GDM1 (cell line): ENCODE measurements at places on chromosomes 1 and 21.

GRCh38 chr1:160207771-160208556 is 2.8 kb downstream of the PEA15 start:
- no peak for DNase-seq

- no peak for DNase-seq
Observed at GRCh38 chr21:17388226-17388625, 124.6 kb upstream of the CXADR start.

- DNase-seq, result no peak
Observed at GRCh38 chr1:119108988-119109387, 31.5 kb downstream of the WARS2 start.

- DNase-seq, result no peak
Observed at GRCh38 chr1:68178821-68179490, 53.4 kb downstream of the WLS start.

GRCh38 chr1:62423580-62424242 is 13.1 kb upstream of the USP1 start:
- DNase-seq, result no peak

DNA sequence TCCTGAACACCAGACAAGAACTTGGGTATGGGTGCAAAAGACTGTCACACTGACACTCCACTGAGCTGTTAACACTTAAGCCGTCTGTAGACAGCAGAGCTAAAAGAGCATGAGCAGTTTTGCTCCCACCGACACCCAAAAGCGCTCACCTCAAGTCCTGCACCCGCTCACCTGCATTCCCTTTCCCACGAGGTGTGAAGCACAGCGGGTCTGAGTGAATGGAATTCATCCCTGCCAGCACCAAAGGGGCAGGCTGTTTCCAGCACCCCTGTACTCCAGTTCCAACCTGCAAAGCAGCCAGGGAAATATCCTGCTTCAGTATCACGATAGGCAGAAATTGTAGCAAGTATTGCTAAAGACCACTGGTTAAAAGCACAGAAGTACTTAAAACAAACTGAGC is 28.8 kb downstream of the KRTAP21-3 start:
- no peak for DNase-seq

DNA sequence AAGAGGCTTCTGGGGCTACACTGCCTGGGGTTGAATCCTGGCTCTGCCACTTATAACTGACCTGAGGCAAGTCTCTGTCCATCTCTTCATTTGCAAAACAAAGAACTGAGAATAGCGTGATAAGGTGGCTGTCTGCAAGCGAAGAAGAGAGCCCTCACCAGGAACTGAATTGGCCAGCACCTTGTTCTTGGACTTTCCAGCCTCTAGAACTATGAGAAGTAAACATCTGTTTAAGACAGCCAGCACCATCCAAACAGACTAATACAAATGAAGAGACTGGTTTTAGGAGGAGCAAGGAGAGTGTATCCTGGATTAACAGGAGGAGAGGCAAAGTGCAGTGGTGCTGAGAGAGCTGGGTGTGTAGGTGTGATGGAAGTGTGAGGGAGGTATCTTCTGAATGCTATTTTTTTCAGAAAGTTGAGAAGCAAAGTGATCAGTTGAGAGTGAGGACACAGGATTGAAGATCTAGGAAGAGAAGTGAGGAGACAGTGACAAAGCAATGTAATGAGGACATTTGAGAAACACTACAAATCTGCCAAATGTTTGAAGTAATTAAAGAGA is 59.3 kb downstream of the CD58 start:
- DNase-seq, result no peak

DNA sequence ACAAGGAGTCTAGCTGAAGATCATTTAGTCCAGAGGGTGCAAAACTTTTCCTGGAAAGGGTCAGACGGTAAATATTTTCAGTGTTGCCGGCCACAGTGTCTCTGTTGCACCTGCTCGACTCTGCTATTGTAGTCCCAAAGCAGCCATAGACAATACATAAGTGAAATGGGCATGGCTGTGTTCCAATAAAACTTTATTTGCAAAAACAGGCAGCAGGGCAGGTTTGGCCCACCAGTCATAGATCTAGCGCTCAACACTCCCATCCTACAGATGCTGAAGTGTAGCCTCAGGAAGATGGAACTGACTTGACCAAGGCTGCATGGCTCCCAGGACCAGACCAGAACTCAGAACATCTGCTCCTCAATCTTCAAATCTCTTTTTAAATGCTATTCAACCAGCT is 46.2 kb upstream of the CLDN14 start:
- DNase-seq, result no peak
